ENCODE measurements at places on chromosomes 3 and 15.

GRCh38 chr15:58109419-58109818 lies 28.8 kb upstream of the AQP9 start:
- no peaks in the 10 kb centered on the region for H3K27me3 ChIP-seq
- DNase-seq, result no peak
- H3K4me1 ChIP-seq, result no peaks in the 10 kb centered on the region

DNA sequence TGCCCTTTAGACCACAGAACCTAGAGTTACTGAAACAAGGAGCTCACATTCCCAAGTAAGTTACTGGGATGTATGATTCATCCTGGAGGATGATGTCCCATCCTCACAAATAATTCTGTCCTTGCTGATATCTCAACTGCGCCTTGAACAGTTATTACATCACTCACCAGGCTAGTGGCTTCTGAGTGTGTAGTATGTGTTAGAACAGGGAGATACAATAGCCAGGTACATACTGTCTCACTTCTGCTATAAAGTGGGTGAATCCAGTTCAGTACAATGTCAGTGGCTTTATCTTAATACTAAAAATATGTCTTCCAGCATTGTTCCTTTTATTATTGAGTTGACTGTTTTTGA lies 483.2 kb upstream of the FRG2C start:
- H3K4me3 ChIP-seq, result no peak overlapping the region
- no peaks in the 10 kb centered on the region for H3K36me3 ChIP-seq
- no peaks in the 10 kb centered on the region for H3K4me1 ChIP-seq
- peaks cover 6% of the 10 kb centered on the region for H3K27me3 ChIP-seq
- no peak for DNase-seq

GRCh38 chr3:46649436-46649835 lies 37.1 kb downstream of the FAM240A start:
- no peaks in the 10 kb centered on the region for H3K4me1 ChIP-seq
- no peaks in the 10 kb centered on the region for H3K36me3 ChIP-seq
- no peak overlapping the region for H3K27ac ChIP-seq
- H3K27me3 ChIP-seq, result no peaks in the 10 kb centered on the region
- DNase-seq, result no peak
- H3K4me3 ChIP-seq, result no peak overlapping the region

GRCh38 chr15:81723113-81723651 lies 322.6 kb downstream of the MEX3B start:
- peaks cover 5% of the 10 kb centered on the region for H3K4me1 ChIP-seq
- no peak overlapping the region for H3K4me3 ChIP-seq

- H3K36me3 ChIP-seq, result no peaks in the 10 kb centered on the region
- no peaks in the 10 kb centered on the region for H3K4me1 ChIP-seq
- no peaks in the 10 kb centered on the region for H3K27me3 ChIP-seq
- DNase-seq, result no peak
- no peak overlapping the region for H3K4me3 ChIP-seq
- no peak overlapping the region for H3K27ac ChIP-seq
Observed at GRCh38 chr3:29245441-29245840, 35.4 kb upstream of the RBMS3 start.
